ENCODE measurements at places on chromosomes 6 and 20.

- no peak for DNase-seq
Observed at GRCh38 chr6:30219244-30219643, 6.0 kb upstream of the TRIM26 start.

DNA sequence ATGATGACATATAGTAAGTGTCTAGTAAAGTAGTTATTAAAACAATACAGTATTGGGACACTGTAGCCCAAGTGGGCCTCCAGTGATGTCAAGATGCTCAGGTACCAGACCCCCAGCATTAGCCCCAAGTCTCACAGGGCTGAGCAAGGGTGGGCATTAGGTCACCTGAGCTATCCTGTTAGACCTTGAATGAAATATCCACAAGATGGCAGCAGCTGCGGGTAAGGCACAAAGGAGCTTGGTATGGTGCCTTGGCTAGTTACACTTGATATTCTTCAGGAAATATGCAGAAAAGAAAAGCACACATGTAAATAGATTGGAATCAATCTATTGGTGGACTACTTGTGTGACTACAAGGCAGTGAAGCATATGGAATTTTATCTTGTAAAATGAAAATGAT, 701.8 kb upstream of the ADGRB3 start:
- no peak for DNase-seq

DNA sequence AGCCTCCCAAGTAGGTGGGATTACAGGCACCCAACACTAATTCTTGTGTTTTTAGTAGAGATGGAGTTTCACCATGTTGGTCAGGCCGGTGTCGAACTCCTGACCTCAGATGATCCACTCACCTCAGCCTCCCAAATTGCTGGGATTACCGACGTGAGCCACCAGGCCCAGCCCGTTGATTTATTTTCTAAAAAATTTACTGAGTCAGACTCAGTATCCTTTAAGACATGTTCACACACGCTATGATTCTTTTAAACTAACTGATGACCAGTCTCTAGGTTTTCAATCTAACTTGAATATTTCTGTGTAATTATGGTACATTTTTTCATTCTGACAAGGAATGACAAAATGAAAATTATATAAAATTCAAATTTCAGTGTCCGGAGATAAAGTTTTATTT, 114.5 kb downstream of the MMUT start:
- no peak for DNase-seq

DNA sequence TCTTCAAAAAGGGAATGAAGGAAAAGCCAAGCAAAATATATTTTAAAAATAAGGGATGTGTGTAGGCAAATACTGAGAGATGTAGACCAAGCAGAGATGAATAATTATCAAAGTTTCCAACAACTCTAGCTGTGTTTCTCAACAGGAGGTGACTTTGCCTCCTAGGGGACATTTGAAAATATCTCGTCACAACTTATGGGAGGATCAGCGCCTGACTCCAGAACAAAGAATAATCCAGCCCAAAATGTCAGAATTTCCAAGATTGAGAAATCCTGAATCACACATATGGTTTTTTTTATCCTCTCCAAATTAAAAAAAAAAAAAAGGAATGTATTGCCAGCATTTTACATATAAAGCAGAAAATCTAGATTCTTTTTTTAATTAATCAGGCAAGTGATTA, 241.2 kb upstream of the ZFP64 start:
- DNase-seq = no peak

- no peak for DNase-seq
Observed at GRCh38 chr6:5159162-5159561, 74.0 kb downstream of the PPP1R3G start.

GRCh38 chr6:32249262-32249661, 25.4 kb upstream of the NOTCH4 start:
- DNase-seq = no peak

- DNase-seq = no peak
Observed at GRCh38 chr20:18853946-18854646, 40.5 kb downstream of the SCP2D1 start.

GRCh38 chr6:47093169-47093568, 51.0 kb upstream of the ADGRF1 start:
- DNase-seq = no peak

DNA sequence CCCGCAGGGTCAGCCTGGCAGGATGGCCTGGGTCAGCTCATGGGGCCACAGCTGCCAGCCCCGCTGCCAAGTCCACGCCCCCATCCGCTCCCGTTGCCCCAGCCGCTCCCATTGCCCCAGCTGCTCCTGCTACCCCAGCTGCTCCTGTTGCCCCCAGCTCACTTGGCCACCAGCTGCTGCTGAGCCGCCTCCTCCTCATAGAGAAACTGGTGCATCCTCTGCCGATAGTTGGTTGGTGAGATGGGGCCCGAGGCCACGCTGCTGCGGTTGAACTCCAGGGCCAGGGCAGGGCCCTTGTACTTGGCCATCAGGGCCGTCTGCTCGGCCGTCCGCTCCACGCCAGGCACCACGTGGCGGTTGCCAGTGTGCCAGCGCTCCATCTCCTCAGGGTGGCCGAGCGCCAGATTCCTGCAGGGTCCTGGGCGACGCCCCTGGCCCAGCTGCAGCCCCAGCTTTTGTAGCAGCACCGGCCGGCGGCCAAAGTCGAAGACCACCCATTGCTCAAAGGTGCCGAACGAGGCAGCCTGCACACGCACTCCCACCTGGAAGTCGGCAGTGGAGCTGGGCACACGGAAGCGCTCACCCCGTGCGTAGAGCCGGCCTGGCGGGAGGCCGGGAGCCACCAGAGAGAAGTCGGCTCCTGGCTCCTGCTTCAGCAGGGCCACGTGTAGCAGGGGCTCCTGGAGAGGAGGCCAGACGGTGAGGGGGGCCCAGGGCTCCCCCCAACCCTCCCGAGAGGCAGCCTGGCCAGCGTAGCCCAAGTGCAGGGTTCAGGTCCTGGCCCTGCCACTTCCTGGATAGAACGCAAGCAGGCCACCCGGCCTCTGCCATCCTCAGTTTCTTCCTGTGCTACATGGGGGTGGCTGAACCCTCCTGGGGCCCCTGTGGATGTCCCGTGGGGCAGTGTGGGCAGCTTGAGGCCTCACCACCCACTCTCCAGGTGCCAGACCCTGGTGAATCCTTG, 4.8 kb downstream of the HELZ2 start:
- DNase-seq = no peak

DNA sequence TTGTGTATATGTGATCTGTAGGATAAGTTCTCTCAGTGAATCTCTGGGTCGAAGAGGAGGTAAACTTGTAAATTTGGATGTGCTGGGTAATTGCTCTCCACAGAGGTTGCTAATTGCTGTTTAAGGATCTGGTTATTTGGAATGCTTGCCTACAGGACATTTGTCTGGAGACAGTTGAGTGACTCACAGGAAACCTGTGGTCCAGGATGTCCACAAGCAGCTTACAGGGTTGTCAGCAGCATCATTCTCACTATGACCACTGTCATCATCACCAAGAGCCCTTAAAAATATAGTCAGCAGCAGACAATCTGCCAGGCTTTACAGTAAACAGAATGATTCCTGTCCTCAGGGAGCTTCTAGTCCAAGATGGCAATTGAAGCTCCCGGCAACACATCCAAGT, 31.2 kb upstream of the KCNK5 start:
- DNase-seq = no peak

GRCh38 chr6:129490521-129491255, 219.3 kb downstream of the ARHGAP18 start:
- peak; percentile 21 for DNase-seq

- no peak for DNase-seq
Observed at GRCh38 chr6:158431036-158431435, 118.8 kb downstream of the TULP4 start.

- DNase-seq = no peak
Observed at GRCh38 chr20:41560970-41561369, 57.2 kb downstream of the CHD6 start.

GRCh38 chr6:37981626-37982025, 162.1 kb downstream of the ZFAND3 start:
- no peak for DNase-seq

DNA sequence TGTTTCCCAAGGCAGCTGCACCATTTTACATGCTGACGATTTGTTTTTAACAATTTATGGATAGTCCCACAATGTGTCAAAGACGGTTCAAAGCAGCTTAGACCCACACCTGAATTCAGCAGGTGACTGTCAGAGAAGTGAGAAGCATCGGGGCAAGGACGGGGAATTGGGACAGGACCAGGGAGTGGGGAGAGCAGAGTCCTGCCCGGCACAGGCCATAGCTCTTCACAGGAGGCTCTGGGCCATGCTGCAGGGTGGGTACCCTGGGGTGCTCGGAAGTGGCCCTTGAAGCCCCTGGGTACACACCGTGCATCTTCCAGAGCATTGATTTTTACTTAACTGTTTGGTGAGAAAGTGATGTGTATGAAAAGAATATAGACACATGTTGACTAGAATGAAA, 33.2 kb upstream of the PHACTR3 start:
- no peak for DNase-seq

DNA sequence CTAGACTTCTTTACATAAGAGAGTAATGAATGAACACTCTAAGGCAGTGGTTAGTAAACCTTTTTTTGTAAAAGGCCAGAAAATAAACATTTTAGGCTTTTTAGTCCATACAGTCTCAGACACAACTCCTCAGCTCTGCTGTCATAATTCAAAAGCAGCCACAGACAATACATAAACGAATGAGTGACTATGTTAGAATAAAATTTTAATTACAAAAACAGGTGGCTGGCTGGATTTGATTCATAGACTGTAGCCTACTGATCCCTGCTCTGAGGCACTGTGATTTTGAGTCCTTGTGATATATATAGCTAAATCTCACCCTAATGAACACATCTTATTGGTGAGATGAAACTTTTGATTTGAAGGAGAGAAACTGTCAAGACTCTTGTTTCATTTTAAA, 155.1 kb downstream of the AIG1 start:
- no peak for DNase-seq

DNA sequence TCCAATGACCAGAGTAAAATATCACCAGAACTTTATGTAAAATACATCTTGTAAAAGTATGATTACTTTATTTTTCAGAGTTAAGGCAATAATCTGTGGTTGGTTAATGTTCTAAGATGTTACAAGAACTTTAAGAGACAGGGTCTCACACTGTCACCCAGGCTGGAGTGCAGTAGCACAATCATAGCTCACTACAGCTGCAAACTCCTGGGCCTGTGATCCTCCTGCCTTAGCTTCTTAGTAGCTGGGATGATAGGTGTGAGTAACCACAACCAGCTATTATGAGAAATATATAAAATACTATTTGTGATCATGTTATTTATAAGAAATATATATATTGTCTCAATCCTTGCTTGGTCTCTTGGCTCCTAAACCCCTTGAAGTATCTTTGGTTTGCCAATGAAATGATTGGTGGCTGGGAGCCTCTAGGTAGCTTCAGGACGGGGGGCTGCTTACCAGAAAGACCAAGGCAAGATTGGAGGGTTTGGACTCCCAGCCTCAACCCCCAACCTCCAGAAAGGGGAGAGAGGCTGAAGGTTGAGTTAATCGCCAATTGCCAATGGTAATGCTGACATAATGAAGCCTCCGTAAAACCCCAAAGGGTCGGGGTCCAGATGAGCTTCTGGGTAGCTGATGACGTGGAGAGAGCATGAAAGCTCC, 15.4 kb downstream of the SOD2 start:
- no peak for DNase-seq

- no peak for DNase-seq
Observed at GRCh38 chr6:97465877-97466561, 183.0 kb upstream of the MMS22L start.

- DNase-seq = no peak
Observed at GRCh38 chr6:168741942-168742782, 301.2 kb downstream of the SMOC2 start.

DNA sequence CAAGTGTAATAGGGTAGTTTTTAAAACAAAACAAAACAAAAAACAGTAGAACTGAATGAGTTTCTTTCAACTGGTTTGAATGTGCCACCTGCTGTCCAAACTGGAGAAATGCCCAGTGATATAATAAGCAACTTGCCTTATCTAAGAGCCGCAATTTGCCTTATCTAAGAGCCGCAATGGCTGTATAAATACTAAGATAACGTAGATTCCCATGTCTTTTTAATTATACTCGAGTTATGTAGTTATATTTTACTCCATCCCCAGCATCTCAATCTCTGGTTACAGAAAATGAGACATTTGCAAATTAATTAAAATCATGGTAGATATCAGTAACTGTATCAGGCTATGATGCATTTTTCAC, 67.2 kb downstream of the RPP40 start:
- no peak for DNase-seq

DNA sequence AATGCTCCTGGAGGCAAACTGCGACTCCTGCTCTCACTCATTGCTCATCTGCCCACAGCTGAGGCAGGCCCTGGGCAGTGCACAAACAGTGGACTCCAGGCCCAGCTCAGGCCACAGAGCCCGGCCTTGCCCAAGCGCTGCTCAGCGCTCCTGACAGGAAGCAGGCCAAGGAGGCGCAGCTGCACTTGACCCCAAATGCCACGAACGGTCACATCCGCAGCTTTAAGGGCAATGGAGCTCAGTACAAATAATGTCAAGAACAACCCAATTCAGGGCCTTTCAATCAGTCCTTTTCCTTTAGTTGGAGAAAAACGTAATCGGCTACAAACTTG, 33.8 kb downstream of the RRBP1 start:
- DNase-seq = no peak

- no peak for DNase-seq
Observed at GRCh38 chr6:44003345-44004061, 123.7 kb downstream of the MRPL14 start.

DNA sequence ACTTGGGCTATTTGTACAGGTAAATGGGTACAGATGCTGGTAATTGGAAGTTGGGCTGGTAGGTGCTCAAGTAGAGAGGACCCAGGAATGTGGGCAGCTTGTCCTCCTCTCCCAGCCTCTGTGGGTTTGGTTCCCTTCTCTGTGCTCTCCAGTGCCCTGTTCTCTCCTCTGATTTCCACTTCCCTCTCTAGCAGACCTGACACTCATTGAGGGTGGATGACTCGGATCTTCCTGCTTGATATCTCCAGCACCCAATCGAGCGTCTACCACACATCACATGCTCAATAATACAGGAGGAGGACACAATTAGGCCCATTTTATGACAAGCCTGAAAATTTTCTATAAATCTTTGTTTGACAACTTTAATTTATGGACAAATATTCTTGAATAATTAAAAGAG, 23.7 kb downstream of the CST1 start:
- DNase-seq = no peak

- no peak for DNase-seq
Observed at GRCh38 chr6:18243302-18243893, 20.9 kb downstream of the DEK start.

GRCh38 chr6:96816301-96816817, 20.9 kb downstream of the GPR63 start:
- no peak for DNase-seq

- DNase-seq = no peak
Observed at GRCh38 chr6:122839906-122840305, 50.8 kb downstream of the SMPDL3A start.

- DNase-seq = no peak
Observed at GRCh38 chr20:60085551-60086132, 127.4 kb downstream of the CDH26 start.

- no peak for DNase-seq
Observed at GRCh38 chr20:36758276-36758675, 12.4 kb upstream of the NDRG3 start.

DNA sequence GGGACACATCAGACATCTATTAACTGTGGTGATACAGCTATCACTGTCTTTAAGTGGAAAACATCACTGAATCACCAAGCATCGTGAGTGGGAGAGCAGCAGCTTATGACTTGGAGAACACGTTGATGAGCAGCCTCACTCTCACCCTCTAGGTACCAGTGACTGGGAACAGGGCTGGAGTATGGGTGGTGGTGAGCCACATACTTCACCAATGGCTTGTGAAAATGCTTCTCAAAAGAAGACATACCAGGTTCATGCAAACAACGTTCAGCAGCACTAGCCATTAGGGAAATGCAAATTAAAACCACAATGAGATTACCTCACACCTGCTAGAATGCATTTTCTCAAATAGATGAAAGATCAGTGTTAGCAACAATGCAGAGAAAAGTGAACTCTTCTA, 25.3 kb downstream of the SNX5 start:
- no peak for DNase-seq
